ENCODE measurements at places on chromosomes 11 and 22. TPM values are rescaled to one million over a fixed set of nuclear protein-coding genes. Genes with fewer than 3 reads are reported as not detected.

Gene SCGB1D2
- polyA plus RNA-seq: 0.36 TPM

Gene CASP1
- 4.8 TPM for polyA plus RNA-seq

Gene C11orf16
- not detected for polyA plus RNA-seq

Gene RASGRP2
- 16.2 TPM for polyA plus RNA-seq

Gene KDM4E
- polyA plus RNA-seq: not detected

Gene OR52L1
- not detected for polyA plus RNA-seq

Gene MYEOV
- 0.08 TPM for polyA plus RNA-seq

Gene HTR3A
- polyA plus RNA-seq: 0.15 TPM

Gene DNAJB7
- polyA plus RNA-seq: not detected

Gene DBX1
- not detected for polyA plus RNA-seq

DNA sequence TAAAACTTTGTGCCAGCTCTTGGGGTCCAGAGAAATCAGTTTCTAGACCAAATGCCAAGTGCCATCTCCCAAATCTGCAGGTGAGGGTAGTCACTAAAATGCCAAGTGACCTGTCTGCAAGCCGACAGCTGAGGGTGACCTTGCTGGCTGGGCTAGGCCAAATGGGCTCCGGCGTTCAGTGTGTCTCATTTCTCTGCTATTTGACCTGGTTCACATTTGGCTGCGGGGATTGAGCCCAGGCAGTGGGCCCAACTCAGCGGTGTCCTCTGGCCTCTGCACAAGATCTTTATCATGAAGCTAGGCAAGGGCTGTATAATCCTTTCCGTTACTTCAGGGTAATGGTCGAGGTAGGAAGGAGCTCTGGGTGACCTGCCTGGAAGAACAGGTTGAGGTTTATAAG, 87.5 kb downstream of the SNX19 start:
- no peaks in the 10 kb centered on the region for H3K36me3 ChIP-seq
- no peaks in the 10 kb centered on the region for H3K27me3 ChIP-seq
- H3K4me3 ChIP-seq: no peak overlapping the region
- peak; percentile 36 for DNase-seq
- peak overlapping the region; percentile 69 for H3K27ac ChIP-seq
- H3K4me1 ChIP-seq: peaks cover 17% of the 10 kb centered on the region

DNA sequence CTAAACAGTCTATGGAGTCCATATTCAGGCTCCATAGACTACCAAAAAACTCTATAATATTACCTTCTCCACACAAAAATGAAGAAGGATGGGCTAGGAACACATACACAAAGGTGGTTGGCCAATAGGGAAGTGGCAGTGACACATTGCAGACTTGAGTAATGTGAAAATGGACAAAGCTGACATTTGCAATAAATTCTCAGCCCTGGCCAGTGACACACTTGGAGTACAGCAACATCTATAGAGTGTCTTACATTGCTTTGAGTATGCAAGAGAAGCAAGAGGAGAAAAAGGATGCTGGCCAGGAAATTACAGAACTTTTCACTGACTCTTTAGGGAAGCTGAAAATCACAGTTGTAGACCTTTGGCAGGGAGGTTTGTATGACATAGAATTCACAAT, 7.3 kb upstream of the OR52W1 start:
- H3K27ac ChIP-seq: no peak overlapping the region
- DNase-seq: no peak
- no peak overlapping the region for H3K4me3 ChIP-seq
- H3K4me1 ChIP-seq: no peaks in the 10 kb centered on the region
- no peaks in the 10 kb centered on the region for H3K36me3 ChIP-seq
- H3K27me3 ChIP-seq: no peaks in the 10 kb centered on the region

DNA sequence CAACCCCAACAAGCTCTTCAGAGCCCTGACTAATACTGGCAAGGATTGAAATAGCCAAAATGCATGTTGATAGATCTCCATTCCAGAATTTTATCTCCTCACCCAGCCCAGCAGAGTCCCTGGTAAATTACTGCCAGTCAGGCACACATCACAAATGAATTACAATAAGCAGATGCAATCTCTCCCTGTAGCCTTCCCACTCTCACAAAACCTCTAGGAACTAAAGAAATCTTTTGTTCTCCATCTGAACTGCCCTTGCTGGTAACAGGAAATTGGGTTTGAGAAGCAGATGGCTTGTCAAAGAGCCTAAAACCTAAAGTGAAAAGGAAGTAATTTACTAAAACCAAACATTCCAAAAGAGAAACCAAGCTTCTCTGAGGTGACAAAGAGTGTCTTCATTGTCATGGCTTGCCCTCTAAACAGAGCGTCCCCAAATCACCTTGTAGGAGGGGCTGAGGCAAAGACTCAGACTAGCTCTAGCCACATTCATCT, 59.5 kb downstream of the FAM168A start:
- DNase-seq: no peak
- H3K27me3 ChIP-seq: no peaks in the 10 kb centered on the region
- H3K4me1 ChIP-seq: peaks cover 37% of the 10 kb centered on the region
- no peak overlapping the region for H3K27ac ChIP-seq
- H3K4me3 ChIP-seq: no peak overlapping the region

- H3K4me3 ChIP-seq: no peak overlapping the region
- DNase-seq: no peak
- no peak overlapping the region for H3K27ac ChIP-seq
- peaks cover 33% of the 10 kb centered on the region for H3K4me1 ChIP-seq
Observed at GRCh38 chr11:123371506-123372297, 58.4 kb upstream of the GRAMD1B start.

GRCh38 chr11:28338371-28338770, 230.2 kb downstream of the METTL15 start:
- H3K4me3 ChIP-seq: no peak overlapping the region
- no peaks in the 10 kb centered on the region for H3K27me3 ChIP-seq
- no peak overlapping the region for H3K27ac ChIP-seq
- no peaks in the 10 kb centered on the region for H3K4me1 ChIP-seq
- DNase-seq: no peak
- H3K36me3 ChIP-seq: no peaks in the 10 kb centered on the region

GRCh38 chr11:131446590-131447275, 76.3 kb downstream of the NTM start:
- H3K4me3 ChIP-seq: no peak overlapping the region
- DNase-seq: no peak
- no peaks in the 10 kb centered on the region for H3K4me1 ChIP-seq
- no peaks in the 10 kb centered on the region for H3K36me3 ChIP-seq
- H3K27me3 ChIP-seq: no peaks in the 10 kb centered on the region
- H3K27ac ChIP-seq: no peak overlapping the region

DNA sequence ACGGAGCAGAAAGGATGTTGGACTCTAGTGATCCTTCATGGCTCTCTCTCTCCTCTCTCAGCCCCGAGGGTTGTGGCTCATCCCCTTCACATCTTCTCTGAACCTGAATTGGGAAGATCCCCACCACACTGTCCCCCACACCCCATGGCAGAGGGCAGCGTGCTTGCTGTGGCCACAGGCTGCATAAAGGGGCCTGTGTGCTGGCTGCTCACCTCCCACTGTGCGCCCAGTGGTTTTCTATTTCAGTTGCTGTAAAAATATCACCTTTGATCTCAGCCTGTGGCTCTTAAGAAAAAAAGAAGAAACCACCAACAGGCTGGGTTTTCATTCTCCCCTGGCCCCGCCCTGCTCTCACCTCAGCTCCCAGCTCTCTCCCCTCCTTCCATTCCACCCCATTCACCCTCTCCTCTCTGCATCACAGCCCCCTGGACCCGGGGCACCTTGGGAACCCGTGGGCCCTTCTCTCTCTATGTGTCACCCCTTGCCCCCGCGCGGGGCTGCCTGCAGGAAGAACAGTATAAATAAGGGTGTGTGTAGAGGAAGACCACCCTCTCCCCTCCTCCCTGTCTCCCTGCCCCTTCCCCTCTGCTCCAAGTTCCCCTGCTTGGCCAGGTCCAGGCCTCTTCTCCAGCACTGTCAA, 25.8 kb upstream of the WNT11 start:
- no peak for DNase-seq
- H3K27me3 ChIP-seq: no peaks in the 10 kb centered on the region
- H3K4me3 ChIP-seq: no peak overlapping the region
- H3K27ac ChIP-seq: no peak overlapping the region
- H3K4me1 ChIP-seq: peaks cover 12% of the 10 kb centered on the region

- DNase-seq: no peak
- no peaks in the 10 kb centered on the region for H3K27me3 ChIP-seq
- H3K36me3 ChIP-seq: no peaks in the 10 kb centered on the region
- no peaks in the 10 kb centered on the region for H3K4me1 ChIP-seq
- H3K27ac ChIP-seq: no peak overlapping the region
Observed at GRCh38 chr11:21635394-21636145, 557.3 kb upstream of the ANO5 start.

GRCh38 chr11:10208131-10208575, 85.9 kb downstream of the SBF2 start:
- H3K36me3 ChIP-seq: no peaks in the 10 kb centered on the region
- no peaks in the 10 kb centered on the region for H3K27me3 ChIP-seq
- no peak overlapping the region for H3K4me3 ChIP-seq
- H3K4me1 ChIP-seq: peaks cover 3% of the 10 kb centered on the region
- DNase-seq: no peak

GRCh38 chr11:121308816-121309215, 16.2 kb downstream of the SC5D start:
- H3K27me3 ChIP-seq: no peaks in the 10 kb centered on the region
- no peaks in the 10 kb centered on the region for H3K36me3 ChIP-seq
- DNase-seq: no peak
- H3K4me1 ChIP-seq: no peaks in the 10 kb centered on the region
- H3K27ac ChIP-seq: no peak overlapping the region
- no peak overlapping the region for H3K4me3 ChIP-seq

DNA sequence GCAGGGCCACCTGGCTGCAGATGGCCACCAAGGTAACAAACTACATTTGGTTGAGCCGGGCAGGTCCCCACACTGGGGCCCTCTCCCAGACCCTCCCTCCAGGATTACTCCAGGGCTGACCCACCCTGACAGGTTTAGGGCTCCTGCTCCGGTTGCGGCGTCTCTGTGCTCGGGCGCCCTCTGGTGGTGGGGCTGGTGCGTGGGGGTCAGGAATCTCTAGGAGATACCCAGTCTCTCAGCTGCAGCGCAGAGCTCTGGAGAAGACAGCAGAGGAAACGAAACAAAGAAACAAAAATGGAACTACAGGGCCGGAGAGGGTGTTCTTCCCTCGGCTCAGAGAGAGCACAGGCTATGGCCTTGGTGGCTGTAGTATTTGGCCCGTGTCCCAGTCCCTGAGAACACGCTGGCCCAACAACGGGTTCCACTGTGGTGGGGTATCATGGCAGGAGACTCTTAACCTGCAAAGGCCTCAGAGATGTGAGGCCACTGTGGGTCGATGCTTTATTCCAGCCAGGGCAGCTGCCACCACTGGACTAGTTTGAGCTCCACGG, 2.4 kb downstream of the C11orf96 start:
- no peaks in the 10 kb centered on the region for H3K4me1 ChIP-seq

DNA sequence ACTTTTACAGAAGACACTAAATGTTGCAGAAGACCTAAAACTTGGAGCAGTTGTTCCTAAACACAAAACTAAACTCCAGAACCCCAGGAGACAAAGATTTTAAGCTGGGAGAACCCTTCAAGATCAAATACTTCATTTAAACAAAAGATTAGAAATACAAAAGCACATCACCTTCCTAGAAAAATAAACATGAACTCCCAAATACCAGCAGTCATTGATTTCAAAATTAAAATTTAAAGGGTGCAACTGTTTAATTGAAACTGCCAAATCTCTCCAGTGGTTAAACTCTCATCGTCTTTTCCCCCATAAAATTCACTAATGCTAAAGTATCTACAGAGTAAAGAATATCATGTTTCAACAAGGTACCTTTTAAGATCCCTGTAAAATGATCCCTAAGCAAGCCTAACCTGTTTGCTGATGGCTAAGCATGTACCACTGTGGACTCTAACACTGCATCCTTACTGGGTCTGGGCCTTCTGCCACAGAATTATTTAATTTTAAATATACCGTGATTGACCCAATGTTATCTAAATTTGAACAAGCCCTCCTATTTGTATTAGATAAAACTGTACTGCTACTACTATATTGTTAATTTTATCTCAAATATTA, 53.7 kb upstream of the CCDC34 start:
- no peaks in the 10 kb centered on the region for H3K36me3 ChIP-seq
- no peak overlapping the region for H3K4me3 ChIP-seq
- no peaks in the 10 kb centered on the region for H3K4me1 ChIP-seq
- no peaks in the 10 kb centered on the region for H3K27me3 ChIP-seq
- no peak overlapping the region for H3K27ac ChIP-seq

GRCh38 chr11:40291329-40291728, 1168.1 kb downstream of the LRRC4C start:
- H3K27me3 ChIP-seq: peaks cover 7% of the 10 kb centered on the region
- H3K4me1 ChIP-seq: peaks cover 6% of the 10 kb centered on the region
- no peak overlapping the region for H3K27ac ChIP-seq

GRCh38 chr11:125457814-125458343, 38.2 kb downstream of the FEZ1 start:
- no peaks in the 10 kb centered on the region for H3K36me3 ChIP-seq
- no peak overlapping the region for H3K4me3 ChIP-seq
- no peaks in the 10 kb centered on the region for H3K27me3 ChIP-seq
- H3K27ac ChIP-seq: peak overlapping the region; percentile 86

- H3K27ac ChIP-seq: no peak overlapping the region
- H3K27me3 ChIP-seq: no peaks in the 10 kb centered on the region
- no peaks in the 10 kb centered on the region for H3K36me3 ChIP-seq
Observed at GRCh38 chr22:11628651-11629511, 3899.1 kb upstream of the OR11H1 start.

DNA sequence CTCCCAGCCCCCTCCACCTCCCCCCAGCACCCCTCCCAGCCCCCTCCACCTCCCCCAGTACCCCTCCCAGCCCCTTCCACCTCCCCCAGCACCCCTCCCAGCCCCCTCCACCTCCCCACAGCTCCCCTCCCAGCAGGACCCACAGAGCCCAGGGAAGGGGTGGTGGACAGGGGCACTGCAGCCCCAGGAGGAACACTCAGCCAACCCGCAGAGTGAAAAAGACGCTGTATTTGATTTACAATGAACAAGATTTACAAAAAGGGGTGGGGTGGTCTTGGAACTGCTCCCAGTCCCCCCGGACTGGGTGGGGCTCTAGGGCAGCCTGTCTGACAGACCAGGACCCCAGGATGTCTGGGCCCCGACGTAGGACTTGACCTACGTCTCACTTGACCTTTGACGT, 4.6 kb upstream of the MAPK11 start:
- no peak for DNase-seq
- no peak overlapping the region for H3K27ac ChIP-seq
- H3K4me3 ChIP-seq: no peak overlapping the region
- peaks cover 36% of the 10 kb centered on the region for H3K4me1 ChIP-seq
- H3K27me3 ChIP-seq: no peaks in the 10 kb centered on the region
- peaks cover 50% of the 10 kb centered on the region for H3K36me3 ChIP-seq

- H3K36me3 ChIP-seq: no peaks in the 10 kb centered on the region
- no peak overlapping the region for H3K27ac ChIP-seq
- H3K4me1 ChIP-seq: peaks cover 15% of the 10 kb centered on the region
- no peaks in the 10 kb centered on the region for H3K27me3 ChIP-seq
- DNase-seq: no peak
Observed at GRCh38 chr11:18379201-18379600, 15.2 kb upstream of the LDHA start.

GRCh38 chr11:19320827-19321226, 80.1 kb upstream of the E2F8 start:
- H3K4me3 ChIP-seq: no peak overlapping the region
- DNase-seq: no peak
